Activated CD8-positive, alpha-beta memory T cell treated with anti-CD3 and anti-CD28 coated beads, Interleukin-2, amount 50 U/mL, for 4 hours (primary cell): ENCODE measurements at places on chromosomes 4 and X.

GRCh38 chr4:31343061-31343460, 622.9 kb downstream of the PCDH7 start:
- no peak for DNase-seq

DNA sequence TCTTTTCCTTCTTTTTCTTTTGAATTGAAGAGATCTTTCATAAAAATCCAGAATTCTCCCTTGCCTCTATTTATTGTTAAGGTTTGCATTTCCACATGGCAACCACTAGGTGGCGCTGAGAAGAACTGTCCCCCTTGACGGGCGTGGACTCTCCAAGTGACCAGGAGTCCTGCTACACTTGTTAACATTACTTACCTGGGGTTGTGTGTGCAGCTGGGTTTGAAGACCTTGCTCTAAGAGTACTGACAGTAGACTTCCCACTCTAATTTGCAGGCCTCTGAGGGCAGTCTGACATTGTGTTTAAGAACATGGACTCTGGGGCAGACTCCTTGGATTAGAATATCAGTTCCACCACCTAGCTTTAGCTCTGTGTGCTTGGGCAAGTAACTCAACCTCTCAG, 52.8 kb downstream of the GPRIN3 start:
- DNase-seq: peak; percentile 45

GRCh38 chr4:156763511-156763910, 208.1 kb downstream of the PDGFC start:
- DNase-seq: no peak

DNA sequence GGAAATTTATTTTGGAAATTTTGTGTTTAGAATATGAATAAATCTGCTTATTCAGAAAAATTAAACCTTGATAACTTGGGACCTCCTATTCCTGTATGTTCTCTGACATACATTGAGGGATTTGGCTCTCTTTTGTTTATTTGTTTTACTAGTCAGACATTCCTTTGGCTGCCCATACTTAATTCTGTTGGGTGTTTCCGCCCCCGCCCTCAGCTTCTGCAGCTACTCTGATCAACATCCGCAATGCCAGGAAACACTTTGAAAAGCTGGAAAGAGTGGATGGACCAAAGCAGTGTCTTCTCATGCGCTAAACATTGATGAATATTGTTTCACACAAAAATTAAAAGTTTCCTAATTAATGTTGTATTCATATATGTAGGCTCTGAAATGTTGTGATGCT, 40.5 kb downstream of the RRAGB start:
- DNase-seq: no peak

DNA sequence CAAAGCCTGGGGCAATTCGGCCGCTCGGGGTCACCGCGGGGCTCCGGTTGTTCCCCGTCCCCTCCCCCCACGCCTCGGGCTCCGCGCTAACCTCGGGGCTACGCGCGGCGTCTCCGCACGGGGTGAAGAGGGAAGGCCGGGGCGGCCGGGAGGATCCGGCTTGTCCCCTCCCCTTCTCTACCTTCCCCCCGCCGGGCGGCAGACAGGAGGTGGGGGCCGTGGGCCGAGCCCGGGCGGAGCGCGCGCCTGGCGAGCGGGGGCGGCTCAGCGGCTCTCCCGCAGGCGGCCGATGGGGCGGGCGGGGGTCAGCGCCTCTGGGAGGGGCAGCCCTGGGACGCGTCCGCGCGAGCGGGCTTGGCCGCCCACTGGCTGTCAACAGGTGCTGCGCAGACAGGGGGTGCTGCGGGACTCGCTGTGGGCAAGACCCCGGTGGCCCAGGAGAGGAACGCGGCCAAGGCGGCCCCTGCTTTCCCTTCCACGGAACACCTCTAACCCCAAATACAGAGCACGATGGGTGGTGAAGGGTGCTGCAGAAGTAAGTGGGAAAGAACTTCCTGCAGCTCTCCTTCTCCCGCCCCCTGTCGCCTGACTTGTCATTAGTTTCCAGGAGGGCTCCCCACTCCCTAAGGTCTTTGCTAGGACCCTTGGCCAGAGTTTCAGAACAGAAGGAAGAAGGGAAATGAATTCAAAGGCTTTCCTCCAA, at the start of gene PDGFC:
TSS of gene PDGFC (minus strand) at position 124 of the 703 bp plus-strand sequence. CDS start 896 bp downstream, outside the sequence.
- no peak for DNase-seq

DNA sequence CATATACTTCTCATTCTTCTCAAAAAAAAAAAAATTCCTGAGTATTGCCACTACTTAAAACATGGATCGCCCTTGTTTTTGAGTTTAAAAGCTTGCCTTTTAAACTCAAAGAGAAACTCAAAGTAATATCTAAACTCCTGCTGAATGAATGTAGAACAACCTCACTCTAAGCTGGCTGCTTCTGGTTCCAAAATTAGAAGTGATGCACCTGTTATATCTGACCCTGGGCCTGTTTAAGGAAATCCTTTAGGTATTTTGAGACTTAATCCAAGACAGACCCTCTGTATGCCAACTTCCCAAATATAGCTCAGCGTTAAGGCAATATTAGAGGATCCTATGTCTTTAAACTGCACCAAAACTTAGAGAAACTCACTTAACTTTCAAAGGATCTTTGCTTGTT, 1.8 kb upstream of the OTUD4 start:
- no peak for DNase-seq

- DNase-seq: no peak
Observed at GRCh38 chr4:3328814-3329663, 36.2 kb downstream of the RGS12 start.

DNA sequence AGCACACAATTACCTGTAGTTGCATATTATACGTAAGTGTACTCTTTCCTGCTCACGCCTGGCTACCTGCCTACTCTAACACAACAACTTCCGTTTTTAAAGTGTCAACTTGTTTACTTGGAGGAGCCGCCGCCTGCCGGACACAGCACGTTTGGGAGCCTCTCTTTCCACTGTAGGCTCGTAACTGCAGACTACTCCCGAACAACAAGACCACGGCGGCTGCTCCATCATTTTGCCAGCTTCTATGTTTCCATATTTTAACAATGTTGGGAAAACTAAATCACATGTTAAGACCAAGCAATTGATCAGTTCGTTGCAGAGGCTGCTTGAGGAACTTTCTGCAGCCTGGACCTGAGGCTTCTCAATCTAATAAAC, 841 bp downstream of the MTNR1A start:
- DNase-seq: no peak

- DNase-seq: no peak
Observed at GRCh38 chr4:89509708-89510281, 202.2 kb upstream of the GPRIN3 start.

DNA sequence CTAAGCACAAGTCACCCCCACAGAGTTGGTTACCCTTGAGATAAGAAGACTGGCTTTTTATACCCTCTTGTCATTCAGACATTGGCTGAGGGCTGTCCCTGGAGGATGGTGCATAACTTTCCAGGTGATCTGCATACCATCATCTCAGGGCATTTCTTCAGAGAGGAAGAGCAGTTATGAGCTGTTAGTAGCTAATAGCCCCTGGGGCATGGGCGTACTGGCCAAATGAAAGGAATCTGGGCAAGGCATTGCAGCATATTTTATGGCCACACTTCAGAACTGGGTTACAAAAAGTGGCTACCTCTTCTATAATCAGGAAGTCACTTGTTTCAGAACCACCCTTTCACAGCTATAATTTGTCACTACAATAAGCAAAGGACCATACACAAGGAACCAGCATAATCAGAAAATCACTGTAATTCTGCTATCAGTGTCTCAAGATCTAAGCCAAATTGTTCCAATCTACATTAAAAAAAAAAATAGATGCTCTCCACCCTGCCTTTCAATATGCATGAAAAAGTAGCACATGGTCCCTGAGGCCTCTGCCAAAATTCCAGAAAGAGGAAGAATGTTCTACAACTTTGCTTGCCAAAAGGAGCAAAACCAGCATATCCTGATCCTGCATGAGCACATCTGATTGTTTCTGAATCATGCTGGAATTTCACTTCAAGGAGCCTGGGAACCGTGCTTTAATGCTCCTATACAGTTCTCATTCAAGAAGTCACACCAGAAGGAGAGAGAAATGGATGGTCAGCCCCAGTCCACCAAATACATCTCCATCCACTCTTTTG, 92.0 kb downstream of the TMEM144 start:
- DNase-seq: no peak

DNA sequence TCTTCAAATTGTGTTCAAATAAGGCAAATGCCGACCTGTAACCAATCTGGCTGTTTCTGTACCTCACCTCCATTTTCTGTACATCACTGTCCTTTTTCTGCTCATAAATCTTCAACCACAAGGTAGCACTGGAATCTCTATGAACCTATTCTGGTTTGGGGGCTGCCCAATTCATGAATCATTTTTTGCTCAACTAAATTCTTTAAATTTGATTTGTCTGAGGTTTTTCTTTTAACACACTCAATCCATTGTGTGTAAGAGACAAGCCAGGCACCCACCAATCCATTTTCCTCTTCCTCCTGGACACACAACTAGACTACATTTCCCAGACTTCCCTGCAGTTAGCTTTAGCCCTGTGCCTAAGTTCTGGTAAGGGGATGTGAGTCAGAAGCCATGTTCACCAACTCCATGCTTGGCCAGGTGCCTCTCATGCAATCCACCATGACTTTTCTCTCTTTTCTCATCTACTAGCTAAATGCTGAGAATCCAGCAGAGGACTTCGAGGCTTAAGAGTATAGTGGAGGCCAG, 193.2 kb upstream of the KLF3 start:
- no peak for DNase-seq

DNA sequence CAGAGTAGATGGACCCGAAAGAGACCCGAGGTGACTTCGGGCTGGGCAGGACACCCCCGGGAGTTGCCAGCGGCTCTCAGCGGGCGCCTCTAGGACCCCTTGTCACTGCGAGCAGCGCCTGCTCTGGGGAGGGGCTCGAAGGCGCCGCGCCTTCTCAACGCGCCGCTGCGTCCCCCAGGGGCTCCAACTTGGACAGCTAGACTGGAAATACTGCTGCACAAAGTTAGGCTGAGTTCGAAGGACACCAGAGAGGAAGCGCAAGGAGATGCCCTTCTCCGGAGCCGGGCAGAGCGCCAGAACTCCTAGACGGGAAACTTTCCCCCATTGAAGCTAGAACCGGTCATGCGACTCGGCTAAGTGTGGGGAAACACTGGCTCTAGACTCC, 493 bp upstream of the KCNIP4 start:
- DNase-seq: no peak

GRCh38 chrX:46328133-46328532, 217.1 kb downstream of the ZNF674 start:
- DNase-seq: no peak

- DNase-seq: no peak
Observed at GRCh38 chrX:13876652-13877051, 59.8 kb upstream of the GPM6B start.

GRCh38 chrX:54411732-54412131, 28.5 kb upstream of the TSR2 start:
- DNase-seq: no peak

DNA sequence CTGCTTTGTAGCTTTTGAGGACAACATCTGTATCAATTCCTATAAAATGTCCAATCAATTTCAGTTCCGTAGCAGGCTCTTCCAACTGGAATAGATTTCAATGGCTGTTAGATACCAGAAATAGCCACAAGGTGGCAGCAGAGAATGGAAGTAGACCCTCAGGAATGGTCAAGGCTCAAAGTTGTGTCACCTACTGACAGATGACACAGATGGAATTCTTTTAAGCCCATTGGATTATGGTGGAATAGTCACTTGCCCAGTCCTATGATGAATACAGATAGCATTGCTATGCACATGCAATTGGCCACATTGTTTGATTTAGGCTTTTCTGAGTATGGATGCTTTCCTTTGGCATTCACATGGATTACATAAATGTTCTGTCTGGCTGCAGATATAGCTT, 130.4 kb upstream of the RADX start:
- DNase-seq: peak; percentile 30

DNA sequence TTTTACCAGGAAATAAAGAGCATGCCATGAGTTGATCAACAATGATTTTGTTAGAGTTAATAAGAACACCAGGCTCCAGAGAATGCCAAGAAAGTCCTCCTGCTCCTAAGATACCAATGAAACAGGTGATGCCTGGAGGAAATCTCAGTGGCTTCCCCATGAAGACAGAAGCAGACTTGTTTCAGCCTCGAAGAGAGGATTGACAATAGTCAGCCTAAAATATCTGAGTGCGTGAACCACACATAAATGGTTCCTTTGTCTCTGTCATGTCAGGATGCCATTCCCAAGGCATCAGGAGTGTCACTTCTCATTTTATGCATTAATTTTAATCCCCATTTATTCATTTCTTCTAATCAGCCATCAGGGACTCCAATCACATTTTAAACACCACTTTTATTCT, 69.6 kb downstream of the PHOX2B start:
- no peak for DNase-seq

GRCh38 chr4:123284168-123284567, 112.4 kb upstream of the SPRY1 start:
- no peak for DNase-seq

DNA sequence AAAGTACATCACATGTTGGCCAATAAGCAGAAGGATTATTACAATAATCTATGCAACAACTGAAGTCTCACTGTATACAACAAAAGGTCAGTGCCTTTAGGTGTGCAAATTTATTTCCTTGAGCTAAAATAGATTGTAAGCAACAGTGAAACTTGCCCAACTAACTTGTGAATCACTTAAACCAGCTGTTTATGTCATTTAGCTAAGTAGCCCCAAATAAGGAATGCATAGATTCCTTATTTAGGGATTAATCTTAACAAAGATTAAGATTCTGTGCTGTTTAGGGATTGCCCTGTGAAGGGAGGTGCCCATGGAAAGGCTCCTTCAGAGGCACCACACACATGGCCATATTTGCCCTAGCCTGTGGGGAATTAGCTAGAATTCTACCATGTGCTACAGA, 168.6 kb downstream of the MAML3 start:
- no peak for DNase-seq

DNA sequence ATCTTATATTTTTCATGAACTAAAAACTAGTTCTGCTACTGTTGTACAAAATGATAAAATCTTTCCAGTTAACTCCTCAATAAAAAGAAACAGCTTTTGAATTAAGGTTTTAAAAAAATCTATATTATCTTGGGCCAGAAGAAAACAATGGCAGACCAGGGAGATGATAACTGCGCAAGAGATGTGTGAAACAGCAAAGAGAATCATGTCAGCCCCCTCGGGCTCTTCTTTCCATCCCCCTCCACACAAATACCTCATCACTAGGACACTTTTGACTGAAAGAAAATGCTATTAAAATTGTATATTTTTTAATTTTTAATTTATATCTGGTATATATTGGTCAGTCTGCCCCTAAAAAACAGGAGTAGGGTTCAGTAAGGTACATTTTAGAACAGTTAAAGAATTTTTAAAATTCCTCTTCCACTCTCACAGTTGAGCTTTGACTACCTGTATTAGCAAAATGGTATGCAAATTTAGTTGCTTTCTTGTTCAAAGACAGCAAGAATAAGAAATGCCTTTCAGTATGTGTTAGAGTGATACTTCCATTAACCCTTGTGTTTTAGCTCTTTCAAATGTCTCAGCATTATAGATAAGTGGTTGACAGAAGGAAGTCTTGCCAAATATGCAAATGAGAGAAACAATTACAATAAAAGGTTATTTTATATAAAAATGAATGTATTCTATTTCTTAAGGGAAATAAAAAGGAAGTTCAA, 36.4 kb upstream of the LCORL start:
- DNase-seq: no peak

GRCh38 chrX:108126661-108127060, 35.1 kb downstream of the ATG4A start:
- no peak for DNase-seq
